Activated naive CD4-positive, alpha-beta T cell treated with anti-CD3 and anti-CD28 coated beads, Interleukin-2, amount 10 ng/mL, durations not matched to agents 7 days and 5 days (primary cell): ENCODE measurements at places on chromosomes 3 and 15.
A peak's percentile ranks its signal among the peaks of the same experiment; 100 is the strongest.

DNA sequence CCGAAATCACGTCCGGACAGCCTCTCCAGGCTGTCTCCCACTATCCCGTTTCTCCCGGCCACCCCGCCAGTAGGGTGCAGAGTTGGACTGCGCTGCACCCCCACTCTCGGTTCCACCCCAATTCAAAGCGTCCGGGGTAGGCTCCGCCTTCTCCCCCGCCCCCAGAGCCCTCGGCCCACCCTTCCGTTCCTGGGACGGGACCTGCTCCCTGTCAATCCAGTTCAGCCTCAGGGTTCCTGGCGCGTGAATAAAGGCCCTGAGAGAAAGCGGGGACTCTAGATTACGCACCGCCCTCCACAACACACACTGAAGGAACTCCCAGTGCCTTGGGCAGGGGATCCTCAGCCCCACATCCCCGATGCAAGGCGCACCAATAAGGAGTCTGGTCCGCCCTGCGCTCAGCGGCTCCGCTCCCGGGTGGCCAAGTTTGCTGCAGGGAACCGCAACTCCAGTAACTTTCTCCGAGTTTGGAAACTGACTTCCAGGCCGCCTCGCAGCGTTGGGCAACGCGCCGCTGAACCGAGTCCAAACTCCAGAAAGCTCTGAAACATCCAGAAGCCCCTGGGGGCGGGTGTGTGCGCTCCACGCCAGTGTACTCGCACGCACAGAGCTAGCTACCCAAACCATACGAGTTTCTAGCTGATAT lies 1.9 kb downstream of the ADAMTS9 start:
- DNase-seq: no peak

DNA sequence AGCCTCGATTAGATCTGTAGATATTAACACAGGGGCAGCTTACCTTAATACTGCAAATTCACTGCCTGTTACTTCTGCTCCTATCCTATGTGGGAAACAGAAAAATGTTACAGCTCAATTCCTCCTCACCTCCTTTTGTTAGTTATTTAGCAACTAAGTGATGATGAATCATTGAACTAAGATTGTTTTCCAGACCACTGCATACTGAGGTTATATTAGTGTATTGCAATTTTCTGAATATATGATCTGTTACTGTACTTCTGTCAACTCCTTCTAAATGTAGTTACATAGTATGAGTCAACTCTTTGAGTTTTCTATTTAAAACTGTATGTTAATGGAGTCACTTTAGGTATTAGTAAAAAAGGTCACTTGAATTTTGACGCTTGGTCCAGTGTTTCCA lies 331.5 kb upstream of the SLCO3A1 start:
- no peak for DNase-seq

- no peak for DNase-seq
These were observed 154.2 kb downstream of the RAB11A start for GRCh38 chr15:66023311-66023972.

DNA sequence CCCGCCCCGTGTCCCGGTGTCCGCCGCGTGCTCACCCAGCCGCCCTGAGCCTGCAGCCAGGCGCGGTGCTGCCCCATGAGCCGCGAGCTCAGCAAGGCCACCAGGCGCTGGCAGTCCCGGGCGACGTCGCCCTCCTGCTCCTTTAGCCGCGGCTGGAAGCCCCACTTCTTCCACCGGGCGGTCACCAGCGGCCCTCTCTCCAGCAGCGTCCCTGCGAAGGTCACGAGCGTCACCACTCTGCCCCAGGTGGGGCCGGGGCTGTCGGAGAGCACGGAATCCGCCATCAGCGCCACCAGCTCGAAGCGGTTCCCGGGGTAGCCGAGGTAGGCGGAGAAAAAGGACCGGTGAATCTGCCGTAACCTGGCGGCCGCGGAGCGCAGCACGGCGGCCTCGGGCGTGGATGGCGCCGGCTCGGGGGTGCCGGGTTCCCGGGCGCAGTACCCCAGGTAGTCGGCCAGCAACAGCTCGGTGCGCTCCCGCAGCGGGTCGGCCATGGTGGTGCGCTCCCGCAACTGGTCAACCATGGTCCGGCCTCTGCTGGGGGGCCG lies 298 bp downstream of the BCL2L10 start:
- DNase-seq: peak; percentile 65

- DNase-seq: no peak
These were observed 29.0 kb downstream of the TTBK2 start for GRCh38 chr15:42891569-42891968.
